ENCODE measurements at places on chromosomes 4 and X.
A peak's percentile ranks its signal among the peaks of the same experiment; 100 is the strongest.

- DNase-seq = no peak
These were observed 74.0 kb upstream of the CENPE start for GRCh38 chr4:103272174-103272573.

GRCh38 chr4:7649741-7650531, 215.2 kb upstream of the PSAPL1 start:
- DNase-seq = peak; percentile 15

- DNase-seq = no peak
These were observed 71.1 kb upstream of the VCX start for GRCh38 chrX:7771788-7772438.

- no peak for DNase-seq
These were observed 308.3 kb downstream of the BMPR1B start for GRCh38 chr4:95066050-95066449.

DNA sequence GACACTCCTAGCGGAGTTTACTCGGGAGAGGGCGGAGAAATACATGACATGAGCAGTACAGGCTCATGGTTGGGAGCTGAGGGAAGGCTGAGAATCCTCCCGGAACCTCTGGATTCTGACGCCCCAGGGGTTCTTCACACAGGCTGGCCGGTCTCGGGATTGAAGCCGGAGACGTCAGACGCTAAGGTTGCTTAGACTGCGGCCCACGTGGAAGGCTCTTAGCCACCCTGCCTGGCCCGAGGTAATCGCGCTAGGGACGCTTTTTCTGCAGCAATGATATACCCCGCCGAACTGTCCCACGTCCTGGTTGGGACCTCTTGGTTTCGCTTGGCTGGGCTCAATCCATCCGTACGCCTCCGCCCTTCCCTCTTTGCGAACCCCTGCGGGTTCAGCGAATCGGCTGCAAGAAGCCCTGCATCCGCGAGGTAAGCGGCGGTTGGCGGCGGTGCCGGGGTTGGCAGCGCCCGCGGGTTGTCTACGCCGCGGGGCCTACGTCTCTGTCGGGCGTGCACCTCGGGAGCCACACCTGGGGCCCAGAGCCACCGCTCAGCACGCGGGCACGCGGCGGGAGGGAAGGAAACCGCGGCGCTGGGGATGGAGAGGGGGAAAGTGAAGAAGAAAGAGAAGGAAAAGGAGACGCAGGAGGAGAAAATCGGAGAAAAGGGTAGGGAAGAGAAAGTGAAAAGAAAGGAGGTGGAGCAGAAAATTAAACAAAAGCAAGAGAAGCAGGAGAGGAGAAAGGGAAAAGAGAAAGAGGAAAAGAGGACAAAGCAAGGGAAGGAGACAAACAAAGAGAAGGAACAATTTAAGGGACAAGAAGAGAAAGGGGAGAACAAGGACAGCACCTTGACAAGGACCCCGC, at the start of gene ARL9:
Gene ARL9 (plus strand): TSS at position 523 of the 862 bp plus-strand sequence. CDS start 72 bp downstream, at position 595.
- DNase-seq = peak; percentile 38

GRCh38 chr4:110869114-110869513, 246.2 kb upstream of the PITX2 start:
- no peak for DNase-seq

GRCh38 chr4:84237008-84237407, 262.1 kb downstream of the NKX6-1 start:
- DNase-seq = no peak

DNA sequence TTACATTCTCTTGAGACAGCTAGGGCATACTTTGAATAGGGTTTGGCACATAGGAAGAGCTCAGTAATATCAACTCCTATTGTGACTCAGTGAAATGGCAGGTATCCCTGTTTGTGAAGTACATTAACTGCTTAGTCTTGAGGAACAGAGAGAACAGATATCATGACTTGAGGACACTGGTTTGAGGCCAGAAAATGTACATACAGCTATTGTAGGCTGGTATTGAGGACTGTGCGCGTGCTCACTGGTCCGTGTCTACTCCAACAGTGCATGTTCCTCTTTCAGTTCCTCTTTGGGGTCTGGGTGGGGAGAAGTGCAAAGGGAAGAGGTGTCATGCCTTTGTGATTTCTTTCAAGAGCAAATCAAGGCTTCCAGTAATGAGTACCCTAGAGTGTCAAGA, 34.6 kb upstream of the TBC1D9 start:
- no peak for DNase-seq

GRCh38 chrX:45508454-45508853, 307.8 kb upstream of the DIPK2B start:
- DNase-seq = no peak

DNA sequence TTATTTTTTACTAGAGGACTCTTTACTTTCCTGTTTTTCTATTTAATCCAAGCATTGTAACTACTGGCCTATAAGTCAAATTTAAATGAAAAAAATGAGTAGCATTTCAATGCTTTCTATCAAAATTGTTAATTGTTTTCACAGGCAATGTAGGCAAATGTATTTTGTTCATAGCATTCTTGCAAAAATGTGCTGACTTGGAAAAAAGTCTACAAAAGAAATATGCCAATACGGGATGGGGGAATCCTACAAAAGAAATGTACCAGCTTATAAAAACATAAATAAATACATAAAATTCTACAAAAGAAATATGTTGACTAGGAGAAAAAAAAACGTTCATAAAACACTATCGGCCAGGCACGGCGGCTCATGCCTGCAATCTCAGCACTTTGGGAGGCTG, 14.9 kb upstream of the S100G start:
- no peak for DNase-seq

- DNase-seq = no peak
These were observed 98.2 kb upstream of the PGRMC2 start for GRCh38 chr4:128385683-128386304.

GRCh38 chrX:45824471-45824870, 623.8 kb upstream of the DIPK2B start:
- peak; percentile 41 for DNase-seq

GRCh38 chr4:98506462-98507132, 151.8 kb downstream of the TSPAN5 start:
- no peak for DNase-seq

- DNase-seq = no peak
These were observed 60.0 kb downstream of the MAP7D2 start for GRCh38 chrX:20056704-20057103.

DNA sequence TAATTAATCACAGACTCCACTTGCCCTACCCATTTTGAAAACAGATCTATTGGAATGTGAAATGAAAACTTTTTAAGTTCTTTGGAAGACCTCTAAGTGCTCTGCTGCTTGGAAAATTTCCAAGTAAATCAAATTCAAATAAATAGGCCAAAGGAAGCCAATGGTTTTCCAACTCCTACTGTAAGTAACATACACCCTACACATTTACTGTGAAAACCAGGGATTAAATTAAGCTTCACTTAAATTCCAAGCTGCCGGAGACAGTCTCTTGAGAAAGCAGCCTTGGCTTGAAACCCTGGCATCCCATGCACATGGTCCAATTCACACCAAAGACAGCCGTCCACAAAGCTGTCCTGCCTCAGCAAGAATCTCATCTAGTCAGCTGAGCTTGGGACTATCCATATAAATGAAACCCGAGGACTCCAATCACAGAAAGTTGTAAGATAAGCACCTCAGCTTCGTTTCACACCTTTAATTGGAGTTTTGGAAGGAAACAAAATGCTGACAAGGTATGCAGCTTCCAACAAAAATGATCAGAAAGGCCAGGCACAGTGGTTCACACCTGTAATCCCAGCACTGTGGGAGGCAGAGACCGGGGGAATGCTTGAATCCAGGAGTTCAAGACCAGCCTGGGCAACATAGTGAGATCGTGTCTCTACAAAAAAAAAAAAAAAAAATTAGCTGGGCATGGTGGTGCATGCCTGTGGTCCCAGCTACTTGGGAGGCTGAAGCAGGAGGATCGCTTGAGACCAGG, 88.6 kb downstream of the APBB2 start:
- no peak for DNase-seq

GRCh38 chr4:149719806-149720205, 95.8 kb downstream of the IQCM start:
- DNase-seq = no peak

- DNase-seq = no peak
These were observed 841.0 kb downstream of the FAM133A start for GRCh38 chrX:94515009-94515408.

DNA sequence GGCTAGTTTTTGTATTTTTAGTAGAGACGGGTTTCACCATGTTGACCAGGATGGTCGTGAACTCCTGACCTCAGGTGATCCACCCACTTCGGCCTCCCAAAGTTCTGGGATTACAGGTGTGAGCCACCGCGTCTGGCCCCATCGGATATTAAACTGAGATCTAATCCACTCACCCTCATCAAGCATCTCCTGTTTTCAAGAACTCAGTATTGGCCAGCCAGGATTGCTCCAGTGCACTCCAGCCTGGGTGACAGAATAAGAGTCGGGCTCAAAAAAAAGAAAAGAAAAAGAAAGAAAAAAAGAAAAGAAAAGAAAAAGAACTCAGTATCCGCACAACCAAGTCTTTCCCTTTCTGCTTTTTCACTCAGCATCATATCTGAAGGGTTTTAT, 167.6 kb downstream of the OR13H1 start:
- no peak for DNase-seq

DNA sequence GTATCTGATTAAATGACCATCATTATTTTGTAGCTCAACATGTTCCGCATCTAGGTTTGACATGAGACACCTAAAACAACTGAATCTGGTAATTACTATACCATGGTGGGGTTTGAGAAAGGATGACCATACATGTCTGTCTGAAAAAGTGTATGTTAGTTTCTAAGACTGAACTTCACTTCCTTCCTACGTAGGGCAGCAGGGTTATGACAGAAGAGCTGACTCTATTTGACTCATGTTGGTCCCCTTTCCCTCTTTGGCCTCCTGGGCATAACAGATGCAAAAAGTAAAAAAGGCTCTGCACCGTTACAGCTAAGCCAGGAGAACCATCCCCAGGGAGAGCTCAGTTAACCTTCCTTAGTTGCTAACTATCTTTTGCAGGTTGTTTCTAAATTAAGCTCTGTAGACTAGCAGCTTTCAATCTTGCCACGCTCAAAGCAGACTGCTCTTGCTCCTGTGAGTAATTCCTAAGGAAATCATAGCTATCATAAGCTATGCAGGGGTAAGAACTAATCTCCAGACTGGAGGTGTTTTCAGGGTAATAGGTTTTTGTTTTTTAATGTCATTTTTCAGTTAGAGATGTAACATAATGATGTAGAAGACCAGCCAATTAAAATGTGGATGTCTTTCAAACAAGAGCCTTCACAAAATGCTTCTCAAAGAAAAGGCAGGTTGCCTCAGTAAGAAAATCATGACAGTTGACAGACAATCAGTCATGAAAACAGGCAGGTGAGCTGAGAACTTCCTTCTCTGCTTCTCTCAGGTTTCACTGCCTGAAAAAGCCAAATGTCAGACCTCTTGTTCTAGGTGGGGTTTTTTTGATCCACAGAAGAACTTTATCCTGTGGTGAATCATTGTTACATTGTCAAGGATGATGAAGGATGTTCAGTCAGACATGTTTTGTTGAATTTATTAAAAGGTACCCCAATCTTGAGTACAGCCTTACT, 66.9 kb upstream of the DAPP1 start:
- no peak for DNase-seq

DNA sequence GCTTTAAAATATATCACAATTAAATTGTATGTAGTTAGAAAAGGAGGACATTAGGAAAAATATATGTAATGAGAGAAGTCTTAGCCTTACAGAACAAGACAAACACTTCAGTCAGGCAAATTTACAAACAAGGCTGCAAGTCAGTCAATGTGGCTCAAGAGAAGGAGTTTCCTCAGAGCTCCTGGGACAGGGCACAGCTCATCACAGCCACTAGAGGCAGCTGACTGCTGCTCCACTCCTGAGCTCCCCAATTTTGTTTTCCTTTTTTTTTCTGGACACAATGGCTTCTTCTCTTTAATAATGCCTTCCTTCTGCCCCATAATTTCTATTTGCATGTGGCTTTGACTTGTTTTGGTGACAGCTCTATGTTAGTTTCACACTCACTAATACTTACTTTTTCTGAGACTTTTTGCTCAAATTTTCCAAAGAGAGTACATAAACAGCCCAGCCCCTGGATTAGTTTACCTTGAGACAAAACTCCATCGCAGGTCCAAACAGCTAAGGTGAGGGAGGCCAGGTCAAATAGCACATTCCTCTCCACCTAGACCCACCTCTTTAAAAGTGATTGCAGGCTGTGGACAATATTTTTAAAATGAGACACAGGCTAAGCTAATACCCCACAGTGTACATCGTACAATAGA, 850.4 kb upstream of the FRG1 start:
- no peak for DNase-seq

DNA sequence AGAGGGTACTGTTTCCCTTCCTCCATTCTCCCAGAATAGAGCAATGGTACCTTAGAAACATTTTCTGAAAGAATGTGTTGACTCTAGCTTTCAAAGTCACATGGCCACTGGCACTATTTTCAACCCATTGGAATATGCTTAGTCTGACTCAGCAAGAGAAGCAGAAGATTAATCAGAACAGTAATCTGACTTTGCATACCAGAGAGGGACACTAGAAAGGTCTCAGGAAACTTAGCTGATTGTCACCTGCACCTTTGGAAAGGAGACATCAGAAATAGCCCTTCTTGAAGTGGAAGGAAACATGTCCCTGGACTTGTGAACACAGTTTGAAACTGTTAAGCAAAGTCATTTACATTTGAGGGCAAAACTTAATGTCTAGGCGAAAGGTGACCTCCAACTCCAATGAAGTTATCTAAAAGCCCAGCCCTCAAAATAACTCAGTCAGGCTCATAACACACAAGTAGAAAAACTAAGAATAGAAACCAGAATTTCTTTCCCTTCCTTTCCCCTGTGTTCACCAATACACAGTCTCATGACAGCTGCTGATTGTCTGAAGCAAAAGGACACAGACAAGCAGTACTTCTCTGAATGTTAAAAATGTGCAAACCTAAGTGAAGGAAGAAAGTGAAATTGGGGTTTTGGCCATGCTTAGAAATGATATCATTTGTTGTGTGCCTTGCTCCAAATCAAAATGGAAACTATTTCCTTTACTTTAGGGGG, 270.8 kb downstream of the GRIA3 start:
- no peak for DNase-seq

DNA sequence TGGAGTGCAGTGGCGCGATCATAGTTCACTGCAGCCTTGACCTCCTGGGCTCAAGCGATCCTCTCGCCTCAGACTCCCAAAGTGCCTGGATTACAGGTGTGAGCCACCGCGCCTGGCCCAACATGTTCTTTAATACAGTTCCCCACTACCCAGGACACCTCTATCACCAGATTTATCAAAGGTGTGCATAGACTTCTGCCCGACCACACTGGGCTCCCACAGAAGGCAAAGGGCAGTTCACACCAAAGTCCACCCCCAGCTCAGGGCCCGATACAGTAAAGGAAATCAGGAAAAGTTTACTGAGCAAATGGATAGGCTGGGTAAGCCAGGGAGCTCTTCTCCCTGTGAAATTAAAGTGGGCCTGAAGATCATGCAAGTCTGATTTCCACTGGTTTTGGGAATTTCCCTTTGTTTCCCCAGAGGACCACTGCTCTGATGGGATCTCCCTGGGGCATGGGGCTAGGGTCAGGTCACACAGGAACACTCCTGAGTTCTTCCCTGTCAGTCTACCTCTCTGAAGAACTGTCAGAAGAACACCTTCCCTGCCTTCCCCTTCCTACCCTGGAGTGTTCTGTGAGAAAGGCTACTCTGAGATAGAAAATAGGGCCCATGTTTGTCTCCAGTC, 17.7 kb upstream of the PIM2 start:
- DNase-seq = no peak
